ENCODE measurements at places on chromosomes 2 and 18.

DNA sequence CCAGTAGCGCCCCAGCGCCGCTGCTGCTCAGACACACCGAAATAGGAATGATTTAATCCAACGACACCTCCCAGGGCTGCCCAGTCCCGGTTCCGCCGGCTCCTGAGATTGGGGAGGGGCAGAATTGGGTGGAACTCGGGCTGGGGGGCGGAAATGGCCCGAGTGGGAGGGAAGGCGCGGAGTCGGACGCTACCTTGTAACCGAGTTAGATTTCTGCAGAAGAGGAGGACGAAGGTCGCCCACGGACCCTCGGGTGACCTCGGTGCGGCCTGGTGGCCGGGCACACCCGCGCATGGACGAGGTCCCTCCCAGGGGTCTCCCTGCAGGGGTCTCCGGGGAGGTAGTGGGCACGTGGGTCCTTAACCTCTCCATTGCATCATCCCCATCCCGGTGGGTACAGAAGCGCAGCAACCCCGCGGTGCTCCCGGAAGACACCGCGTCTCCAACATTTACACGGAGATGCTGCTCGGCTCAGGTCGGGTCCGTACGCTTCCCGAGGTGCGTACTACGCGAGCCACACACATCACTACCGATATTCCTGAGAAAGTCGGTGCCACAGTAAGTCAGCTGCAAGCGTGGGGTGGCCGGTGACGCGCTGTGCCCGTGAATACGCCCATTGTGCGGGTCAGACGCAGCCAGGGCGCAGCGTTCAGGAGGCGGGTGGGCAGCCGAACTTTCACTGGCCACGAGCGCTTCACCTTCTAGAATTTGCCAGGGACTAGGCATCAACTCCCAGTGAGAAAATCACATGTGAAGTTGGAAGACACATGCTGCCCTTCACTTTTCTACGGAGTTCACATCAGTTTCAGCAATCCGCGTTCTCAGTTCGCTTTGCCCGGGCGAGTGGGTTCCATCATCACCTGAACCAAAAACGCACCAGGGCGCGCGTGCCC lies 3.0 kb downstream of the ZNF516 start:
- DNase-seq = no peak

DNA sequence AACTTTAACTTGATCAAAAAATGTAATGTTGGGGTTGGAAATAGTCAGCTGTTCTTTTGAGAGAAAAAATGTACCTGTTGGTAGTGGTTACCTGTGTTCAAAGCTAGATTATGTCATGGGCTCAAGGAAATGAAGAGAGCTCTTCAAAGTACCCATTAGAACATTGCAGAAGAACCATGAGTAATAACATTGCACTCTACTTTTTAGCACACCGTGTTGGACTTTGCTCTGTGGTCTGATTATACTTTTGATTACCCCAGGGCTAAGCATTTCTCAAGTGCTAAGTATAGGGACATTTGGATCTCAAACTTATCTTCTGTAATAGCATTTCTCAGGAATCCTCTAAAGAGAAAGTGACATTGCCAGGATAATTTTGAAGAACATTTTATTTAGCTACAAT lies 1122.8 kb upstream of the CELF4 start:
- no peak for DNase-seq

- no peak for DNase-seq
Measured at GRCh38 chr18:49094136-49094535, 143.4 kb upstream of the SMAD7 start.

- no peak for DNase-seq
Measured at GRCh38 chr2:193462411-193462810, 1267.7 kb upstream of the TMEFF2 start.

DNA sequence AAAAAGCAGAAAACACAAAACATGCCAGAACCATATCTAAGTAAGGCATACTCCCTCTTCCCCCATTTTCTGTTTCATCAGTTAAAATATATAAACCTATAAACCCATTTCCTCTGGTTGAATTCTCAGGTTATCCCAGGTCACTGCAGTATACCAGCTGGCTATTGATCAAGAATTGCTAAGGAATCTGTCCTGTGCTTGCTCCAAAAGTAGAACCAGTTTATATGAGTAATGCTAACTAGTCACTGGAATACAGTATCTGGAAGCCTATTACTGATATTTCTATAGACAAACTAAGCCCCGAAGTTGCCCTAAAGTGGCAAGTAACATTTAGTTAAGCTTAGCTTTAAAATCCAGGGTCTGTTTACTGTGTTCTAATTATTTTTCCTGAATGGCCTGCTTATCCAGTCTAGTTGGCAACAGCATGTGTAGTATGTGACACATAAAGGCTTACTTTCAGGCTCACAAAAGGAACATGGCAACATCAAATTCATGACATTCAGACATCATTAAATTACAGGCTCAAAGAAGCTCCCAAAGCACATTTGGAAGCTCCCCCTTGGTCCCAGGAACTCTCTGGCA lies 102.9 kb upstream of the ARL5A start:
- DNase-seq = no peak

- no peak for DNase-seq
Measured at GRCh38 chr18:10100941-10101701, 187.3 kb downstream of the VAPA start.

DNA sequence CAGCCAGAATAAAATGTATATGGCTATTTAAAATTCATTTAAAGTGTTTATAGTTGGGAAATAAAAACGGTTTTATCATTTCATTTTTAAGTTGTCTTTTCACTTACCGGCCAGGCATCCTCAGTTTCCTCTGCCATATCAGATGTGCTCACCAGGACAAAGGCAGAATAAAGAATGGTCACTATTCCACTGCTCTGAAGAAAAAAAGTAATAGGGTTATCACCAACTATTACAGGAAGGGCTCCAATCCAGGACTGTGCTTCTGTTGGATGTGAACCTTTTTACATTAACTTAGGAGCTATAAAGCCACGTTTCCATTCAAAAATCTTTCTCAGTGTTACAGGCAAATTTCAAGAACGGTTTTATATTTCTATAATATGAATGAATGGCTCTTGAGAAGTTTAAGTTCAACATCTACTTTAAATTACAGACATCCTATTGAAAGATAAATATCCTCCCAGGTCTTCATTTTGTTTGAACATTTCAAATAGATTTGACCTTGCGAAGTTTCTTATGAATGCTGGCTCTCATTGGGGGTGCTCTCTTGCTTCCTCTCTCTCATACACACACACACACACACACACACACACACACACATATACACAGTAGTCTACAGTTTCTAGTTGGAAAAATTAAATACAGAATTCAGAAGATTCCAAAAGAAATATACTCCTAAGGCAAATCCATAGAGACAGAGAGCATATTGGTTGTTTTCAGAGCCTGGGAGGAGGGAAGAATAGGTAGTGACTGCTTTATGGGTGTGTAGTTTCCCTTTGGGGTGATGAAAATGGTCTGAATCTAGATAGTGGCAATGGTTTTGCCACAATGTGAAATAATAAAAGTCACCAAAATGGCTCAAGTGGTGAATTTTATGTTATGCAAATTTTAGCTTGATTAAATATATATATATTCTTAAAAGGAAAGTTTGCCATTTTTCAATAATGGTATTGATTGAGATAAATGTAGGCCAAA lies 2.9 kb upstream of the SLC40A1 start:
- no peak for DNase-seq

Data from left lobe of liver (tissue), 2 donors.